ENCODE measurements at places on chromosomes 5 and 9. TPM values are rescaled to one million over a fixed set of nuclear protein-coding genes. Genes with fewer than 3 reads are reported as not detected.

DNA sequence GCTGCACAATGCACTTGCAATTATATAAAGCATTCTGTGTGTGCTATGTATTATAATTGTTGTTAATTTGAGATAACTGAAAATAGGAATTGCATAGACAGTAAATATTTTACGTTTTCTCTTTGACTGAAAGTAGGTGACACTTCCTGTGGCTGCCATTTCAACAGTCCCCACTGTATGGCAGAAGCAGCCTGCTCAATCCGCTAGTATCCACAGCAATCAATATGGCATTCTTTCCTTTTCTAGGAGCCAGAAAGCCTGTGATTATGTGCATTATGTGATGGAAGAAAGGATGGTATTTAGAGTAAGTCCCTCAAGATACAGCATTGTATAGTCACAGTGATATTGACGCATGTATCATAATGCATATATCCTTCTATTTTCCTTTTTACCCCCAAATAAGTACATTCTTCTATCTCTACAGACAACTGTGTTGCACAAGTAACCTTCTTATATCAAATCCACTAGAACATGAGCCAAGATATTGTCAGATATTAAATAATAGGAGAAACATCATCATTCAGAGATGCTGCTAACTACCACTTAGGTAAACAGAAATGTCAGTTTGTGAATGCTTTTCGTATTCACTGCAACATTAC lies 59.7 kb downstream of the CARTPT start:
- peak; percentile 14 for DNase-seq

The BTNL3 gene
- total RNA-seq, result not detected

GRCh38 chr9:79769476-79770275 lies 197.9 kb downstream of the TLE4 start:
- peak; percentile 7 for DNase-seq

The IFT74 gene
- 11.9 TPM for total RNA-seq

DNA sequence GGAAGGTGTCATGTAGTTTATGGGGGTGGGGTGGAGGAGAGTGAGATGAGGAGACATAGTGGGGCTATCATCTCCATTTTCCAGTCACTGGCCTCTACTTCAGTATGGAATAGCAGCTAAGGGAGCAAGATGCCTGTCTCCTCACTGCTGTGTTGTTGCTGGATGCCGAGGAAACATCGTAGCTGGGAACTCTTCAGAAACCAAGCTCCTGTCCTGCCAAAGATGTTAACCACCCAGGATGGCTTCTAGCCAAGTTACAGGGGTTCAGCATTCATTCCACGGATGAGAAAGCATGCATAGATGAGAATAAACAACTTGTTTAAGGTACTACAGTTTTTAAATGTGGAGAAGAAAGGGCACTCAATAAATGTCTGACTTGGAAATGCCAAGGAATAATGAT lies 226.5 kb downstream of the ASTN2 start:
- no peak for DNase-seq

GRCh38 chr5:71740015-71740753 lies 21.1 kb downstream of the CARTPT start:
- no peak for DNase-seq

- no peak for DNase-seq
Measured at GRCh38 chr9:122058709-122059108, 34.4 kb downstream of the TTLL11 start.

- DNase-seq, result no peak
Measured at GRCh38 chr9:93122721-93123221, 11.3 kb downstream of the NINJ1 start.
